ENCODE measurements at places on chromosomes 3 and 15.

DNA sequence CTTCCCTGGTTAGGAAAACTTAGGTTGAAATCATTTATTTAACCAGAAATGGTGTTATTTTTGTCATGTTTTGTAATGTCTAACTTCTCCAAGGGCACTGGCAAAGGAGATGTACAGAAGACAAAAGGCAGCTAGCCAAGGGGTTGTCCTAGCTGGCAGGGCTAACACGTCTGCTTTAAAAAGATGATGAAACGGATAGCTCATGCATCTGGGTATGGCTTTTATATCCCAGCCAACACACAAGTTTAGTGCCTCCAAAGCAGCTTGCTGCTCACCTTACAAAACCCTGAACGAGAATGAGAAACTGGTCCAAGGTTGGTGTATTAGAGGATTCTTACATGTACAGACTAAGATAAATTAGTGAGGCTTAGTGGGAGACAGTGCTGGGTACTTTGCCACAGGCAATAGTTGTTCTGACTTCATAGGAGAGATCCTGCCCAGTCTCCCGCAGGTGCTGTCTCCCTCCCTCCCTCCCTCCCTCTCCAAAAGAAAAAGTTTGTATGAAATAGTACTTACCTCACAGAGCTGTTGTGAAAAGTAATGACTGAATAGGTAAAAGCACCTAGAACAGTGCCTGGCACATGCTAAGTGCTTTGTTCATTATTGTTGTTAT lies 47.8 kb downstream of the KCNMB2 start:
- DNase-seq: no peak

DNA sequence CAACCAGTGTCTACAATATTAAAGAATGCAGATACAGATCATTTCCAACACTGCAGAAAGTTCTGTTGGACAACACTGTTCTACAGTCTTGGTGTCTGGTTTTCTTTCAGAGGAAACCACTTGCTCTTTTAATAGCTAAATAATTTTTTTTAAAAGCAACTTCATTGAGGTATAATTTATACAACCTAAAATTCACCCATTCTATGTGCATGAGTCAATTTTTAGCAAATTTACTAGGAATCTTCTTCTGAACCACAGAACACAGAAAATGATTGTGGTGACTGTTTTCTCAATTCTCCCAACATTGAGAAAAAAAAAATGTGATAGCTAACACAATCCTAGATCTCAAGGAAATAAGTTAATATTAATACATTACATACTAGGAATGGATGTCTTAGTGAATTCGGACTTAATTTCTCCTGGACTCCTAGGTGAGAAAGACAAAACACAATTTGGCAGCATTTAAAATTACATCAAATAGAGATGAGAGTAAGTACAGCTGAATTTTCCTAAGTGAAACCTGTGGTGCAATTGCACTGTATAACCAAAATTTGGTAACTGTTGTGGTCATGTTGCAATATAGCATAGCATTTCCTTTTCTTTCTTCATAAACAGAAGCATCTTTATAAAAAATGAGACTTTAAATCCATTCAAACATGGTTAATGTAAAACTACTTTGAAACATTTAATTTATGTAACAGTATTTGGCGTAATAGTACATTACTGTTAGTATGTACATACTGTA lies 15.3 kb upstream of the PLCL2 start:
- DNase-seq: no peak

DNA sequence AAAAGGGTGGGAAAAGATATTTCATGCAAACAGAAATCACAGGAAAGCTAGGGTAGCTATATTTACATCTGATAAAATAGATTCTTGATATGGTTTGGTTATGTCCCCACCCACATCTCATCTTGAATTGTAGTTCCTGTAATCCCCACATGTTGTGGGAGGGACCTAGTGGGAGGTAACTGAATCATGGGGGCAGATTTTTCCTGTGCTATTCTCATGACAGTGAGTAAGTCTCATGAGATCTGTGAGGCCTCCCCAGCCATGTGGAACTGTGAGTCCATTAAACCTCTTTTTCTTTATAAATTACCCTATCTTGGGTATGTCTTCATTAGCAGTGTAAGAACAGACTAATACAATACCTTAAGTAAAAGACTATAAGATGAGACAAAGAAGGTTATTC lies 558.1 kb downstream of the RSL24D1 start:
- DNase-seq: no peak

GRCh38 chr3:159904455-159904854 lies 84.2 kb upstream of the IL12A start:
- no peak for DNase-seq

GRCh38 chr3:102238362-102238761 lies 196.5 kb upstream of the ZPLD1 start:
- DNase-seq: no peak

DNA sequence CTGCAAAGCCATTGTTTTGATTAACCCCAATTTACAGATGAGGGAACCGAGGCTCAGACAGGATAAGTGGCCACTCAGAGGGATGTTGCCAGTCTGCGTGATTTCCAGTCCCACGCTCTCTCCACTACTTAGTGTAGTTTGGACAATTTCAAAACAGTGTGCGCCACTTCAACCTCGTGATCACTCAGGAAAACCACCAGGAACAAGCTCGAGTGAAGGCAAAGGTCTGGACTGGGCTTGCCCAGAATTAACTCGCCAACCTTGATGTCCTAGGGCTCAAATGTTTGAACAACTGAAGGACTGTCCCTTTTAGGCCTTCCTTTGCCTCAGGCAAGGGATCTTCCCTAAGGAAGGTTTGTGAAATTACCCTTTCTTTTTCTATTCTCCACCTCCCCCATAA lies 124.2 kb upstream of the LMOD3 start:
- no peak for DNase-seq

- DNase-seq: no peak
Observed at GRCh38 chr3:151864423-151865101, 8.9 kb upstream of the SUCNR1 start.

- DNase-seq: no peak
Observed at GRCh38 chr3:111547631-111548030, 5.6 kb downstream of the CD96 start.

DNA sequence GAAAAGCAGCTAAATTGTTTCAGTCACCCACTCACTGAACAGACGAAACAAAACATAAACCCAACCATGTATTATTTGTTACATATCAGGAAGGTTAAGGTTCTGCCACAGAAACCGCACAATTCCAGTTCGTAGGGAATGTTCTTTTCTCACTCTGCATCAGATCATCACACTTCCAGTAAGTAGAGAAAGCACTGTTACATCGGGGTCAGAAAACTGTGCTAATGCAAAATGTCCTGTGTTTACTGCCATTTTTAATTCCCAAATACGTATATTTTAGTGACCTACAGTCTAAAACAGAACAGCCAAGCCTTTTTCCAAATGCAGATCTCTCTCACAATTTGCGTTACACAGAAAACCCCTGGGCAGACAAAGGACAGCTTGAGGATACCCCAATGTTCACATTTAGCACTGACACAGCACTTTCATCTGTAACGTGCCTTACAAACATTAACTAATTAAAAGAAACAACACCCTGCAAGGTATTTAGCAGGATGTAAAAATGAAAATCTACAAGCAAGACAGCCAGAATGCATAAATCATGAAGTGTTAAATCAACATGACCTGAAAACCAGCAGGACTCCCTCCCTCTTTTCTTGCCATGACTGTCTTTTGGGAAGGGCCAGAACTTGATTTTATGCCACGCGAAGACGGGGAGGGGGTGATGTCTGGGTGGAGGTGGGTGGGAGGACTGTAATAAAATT lies 34.8 kb upstream of the SKIL start:
- DNase-seq: no peak

DNA sequence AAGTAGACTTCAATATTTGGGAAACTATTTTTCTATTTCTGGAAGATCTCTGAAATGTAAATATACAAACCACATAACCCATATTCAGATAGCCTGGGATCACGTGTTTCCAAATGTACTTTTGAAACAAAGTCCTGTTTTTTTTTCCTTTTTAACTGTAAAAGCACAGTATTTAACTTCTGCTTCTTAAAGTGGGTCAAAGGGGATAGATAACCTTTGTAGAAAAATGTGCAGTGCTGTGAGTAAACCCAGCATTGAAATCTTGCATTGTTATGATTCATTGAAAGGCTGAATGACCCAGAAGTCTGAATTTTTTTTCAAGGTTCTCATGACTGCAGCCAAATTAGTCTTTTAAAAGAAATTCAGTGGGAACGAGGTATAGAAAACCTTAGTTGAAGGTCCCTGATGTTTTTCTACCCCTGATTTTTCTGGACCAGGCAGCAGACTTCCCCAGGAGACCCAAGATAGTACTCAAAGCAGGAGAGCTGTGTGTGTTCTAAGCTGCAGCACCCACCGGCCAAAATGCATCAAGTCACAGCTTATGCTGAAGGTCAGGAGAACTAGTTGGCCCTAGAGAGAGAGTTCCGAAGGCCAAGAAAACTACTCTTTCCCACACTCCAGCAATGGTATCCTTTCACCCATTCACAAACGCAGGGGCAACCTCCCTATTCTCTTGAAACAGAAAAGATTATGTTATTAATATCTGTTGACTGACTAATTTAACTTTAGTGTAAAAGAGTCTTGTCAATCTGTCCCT lies 43.6 kb upstream of the APH1B start:
- DNase-seq: no peak

DNA sequence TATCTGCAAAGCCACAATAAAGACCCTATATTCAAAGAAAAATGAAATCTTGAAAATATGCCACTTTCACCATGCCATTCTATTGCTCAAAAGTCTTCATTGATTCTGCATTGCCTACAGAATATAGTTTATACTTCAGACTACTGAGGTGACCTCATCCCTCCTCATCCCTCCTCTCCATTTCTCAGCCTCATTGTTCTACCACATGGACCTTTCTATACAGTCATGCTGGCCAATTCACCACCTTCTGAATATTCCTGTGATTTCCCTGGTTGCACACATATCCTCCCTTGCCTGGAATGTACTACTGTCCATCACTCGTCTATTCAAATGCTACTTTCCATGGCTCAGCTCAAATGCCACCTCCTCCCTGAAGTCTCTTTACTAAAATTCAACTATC lies 3.5 kb upstream of the COL8A1 start:
- DNase-seq: no peak

- DNase-seq: no peak
Observed at GRCh38 chr3:151660885-151661284, 72.8 kb upstream of the AADACL2 start.

DNA sequence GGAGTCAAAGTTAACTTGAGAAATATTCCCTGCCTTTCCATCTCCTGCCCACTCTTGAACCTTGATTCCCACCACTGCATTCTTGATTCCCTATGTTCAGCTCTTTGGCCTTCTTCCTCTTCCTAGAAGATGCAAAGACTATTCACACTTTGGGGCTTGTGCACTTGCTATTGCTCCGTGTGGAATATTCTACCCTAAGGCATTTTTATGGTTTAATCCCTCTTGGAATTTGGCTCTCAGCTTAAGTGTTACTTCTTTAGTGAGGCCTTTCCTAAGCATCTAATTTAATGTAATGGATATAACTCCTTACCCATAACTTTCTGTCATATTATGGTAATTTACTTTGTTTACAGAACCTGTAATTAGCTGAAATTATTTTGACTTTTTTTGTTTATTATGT lies 318.9 kb upstream of the COL8A1 start:
- DNase-seq: no peak

- DNase-seq: no peak
Observed at GRCh38 chr3:126270145-126270811, 86.9 kb downstream of the KLF15 start.

DNA sequence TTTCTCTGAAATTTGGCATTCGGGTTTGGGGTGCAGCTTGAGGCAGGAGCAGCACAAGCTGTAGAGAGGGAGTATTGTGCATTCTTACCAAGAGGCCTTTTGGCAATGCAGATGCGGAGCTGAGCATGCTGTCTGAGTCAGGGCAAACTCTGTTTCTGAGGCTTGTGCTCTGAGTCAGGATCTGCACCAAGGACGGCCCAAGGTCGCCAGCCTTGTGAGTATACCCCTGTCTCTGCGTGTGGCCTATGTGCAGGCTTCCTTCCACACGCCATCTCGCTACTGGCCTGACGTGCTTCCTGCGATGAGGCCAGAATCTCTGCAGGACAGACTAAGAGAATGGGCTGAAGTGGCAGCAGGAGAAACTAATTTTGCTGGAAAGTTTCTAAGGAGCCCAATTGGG lies 83.8 kb upstream of the ROPN1 start:
- peak; percentile 30 for DNase-seq

DNA sequence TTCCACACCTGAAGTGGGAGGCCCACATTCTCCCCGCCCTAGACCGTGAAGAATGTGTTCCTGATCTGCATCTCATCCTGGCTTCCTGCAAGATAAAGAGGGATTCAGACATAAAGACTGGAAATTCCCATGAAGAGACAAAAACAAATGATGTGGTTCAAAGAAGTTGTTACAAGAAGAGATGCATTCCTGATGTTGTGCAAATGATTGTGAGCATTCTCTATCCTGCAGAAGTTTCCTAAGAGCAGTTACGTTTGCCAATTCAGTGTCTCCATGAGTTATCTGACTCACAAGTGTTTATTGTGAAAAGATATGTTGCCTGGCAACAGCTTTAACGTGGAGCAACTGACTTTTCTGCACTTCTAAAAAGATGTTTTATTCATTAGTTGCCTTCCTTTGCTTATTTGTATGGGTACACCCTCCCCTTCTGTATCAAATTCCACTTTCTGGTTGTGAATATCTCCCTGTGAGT lies 107.8 kb downstream of the ZIC4 start:
- DNase-seq: no peak

DNA sequence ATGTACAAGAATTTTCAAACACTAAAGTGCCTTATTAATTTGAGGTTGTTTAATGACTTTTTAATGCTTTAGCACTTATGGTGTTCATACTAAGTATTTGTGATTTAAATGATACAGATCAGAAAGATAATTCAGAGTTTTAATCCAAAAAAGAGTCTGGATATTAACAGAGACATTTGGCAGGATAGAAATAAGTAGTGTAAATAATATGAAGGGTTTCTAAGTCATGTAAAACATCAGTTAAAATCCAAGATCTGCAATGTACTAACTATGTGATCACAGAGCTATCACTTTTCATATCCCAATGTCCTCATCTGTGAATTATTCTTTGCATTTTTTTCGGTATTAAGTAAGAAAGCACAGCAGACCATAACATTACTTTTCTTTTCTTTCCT lies 62.9 kb downstream of the CD200 start:
- DNase-seq: no peak

DNA sequence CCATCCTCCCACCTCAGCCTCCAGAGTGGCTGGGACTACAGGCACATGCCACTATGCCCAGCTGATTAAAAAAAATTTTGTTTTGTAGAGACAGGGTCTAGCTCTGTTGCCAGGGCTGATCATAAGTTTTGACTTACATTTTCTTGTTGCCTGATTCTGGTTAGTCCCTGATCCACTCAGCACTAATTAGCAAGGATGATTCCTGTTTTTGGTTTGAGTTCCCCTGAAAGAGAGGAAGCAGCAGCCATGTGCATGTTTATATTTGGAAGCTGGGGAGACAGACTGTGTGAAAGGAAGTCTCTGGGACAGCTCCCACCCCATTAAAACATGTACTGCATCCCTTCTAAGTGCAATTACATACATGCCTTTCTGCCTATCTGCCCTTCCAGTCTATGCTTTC lies 3.6 kb upstream of the NCK1 start:
- DNase-seq: no peak

DNA sequence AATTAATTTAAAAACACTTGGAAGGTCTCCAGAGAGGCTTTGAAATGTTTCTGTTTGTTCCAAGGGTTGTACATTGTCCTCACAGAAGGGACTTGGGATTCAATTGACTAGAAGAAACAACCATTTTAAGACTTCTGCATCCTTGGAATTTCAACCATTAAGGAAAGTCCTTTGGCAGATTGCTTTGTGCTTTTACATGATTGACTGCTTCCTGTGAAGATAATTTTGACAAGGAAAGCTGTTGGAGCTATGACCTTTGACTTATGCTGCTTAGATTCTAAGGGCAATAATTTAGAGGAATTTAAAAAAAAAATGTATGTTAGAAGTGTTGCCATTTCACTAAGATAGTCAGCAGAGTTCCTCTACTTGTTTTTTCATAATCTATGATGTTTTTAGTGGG lies 483.9 kb upstream of the TBL1XR1 start:
- DNase-seq: no peak

Measured in BE2C (cell line).